ENCODE measurements at places on chromosomes 3 and 15. TPM values are rescaled to one million over a fixed set of nuclear protein-coding genes. Genes with fewer than 3 reads are reported as not detected.

Gene CCDC54
- total RNA-seq: not detected

Gene GATA2
- 225 TPM for total RNA-seq

DNA sequence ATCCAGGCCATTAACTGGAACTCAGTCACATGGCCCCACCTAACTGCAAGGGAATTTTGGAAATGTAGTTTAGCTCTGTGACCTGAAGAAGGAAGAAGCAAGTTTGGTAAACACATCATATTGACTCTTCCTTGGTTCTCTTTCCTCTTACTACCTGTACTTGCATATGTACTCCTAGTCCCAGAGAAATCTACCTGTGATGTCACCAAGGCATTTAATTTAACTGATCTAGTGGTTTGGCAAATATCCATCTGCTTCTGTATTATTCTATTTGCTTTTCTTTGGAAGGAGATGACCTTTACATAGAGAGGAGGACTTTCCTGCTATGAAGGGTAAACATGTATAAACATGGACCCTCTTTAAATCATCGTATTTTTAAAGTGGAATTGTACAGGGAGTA is 150.8 kb downstream of the TMEM108 start:
- DNase-seq: no peak

DNA sequence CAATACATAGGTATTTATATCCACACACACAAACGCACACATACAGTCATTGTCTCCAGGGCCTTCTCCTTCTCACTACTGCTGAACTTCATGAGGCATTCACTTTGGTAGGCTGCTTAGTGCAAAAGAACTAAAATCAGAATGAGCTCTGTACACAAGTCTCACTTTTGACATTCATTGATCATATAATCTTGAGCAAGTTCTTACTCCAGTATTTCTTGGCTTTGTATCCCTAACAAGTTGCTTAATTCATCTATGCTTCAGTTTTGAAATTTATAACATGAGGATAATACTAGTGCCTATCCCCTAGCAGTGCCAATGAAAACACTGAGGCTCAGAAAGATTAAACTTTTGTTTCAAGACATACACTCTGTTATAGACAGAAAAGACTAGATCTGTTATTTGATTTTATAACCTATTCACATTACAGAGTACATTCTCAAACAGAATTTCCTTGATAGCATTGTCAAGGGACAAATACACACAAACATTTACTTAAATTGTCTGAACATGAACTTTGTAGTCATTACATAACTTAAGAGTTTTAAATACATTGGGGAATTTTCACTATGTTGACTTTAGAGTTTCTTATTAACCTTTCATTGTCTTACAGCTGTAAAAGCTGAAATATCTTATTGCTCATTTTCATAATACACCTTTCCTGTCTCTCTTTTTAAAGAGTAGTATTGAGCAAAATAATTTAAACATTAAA is 55.0 kb upstream of the SI start:
- DNase-seq: no peak

- no peak for DNase-seq
Observed at GRCh38 chr3:61463191-61463590, 98.2 kb upstream of the PTPRG start.

Measured in natural killer cell (primary cell).